NAMALWA (cell line): ENCODE measurements at places on chromosomes 6 and 20.

GRCh38 chr20:54435015-54435414 lies 40.4 kb upstream of the DOK5 start:
- no peak for DNase-seq

DNA sequence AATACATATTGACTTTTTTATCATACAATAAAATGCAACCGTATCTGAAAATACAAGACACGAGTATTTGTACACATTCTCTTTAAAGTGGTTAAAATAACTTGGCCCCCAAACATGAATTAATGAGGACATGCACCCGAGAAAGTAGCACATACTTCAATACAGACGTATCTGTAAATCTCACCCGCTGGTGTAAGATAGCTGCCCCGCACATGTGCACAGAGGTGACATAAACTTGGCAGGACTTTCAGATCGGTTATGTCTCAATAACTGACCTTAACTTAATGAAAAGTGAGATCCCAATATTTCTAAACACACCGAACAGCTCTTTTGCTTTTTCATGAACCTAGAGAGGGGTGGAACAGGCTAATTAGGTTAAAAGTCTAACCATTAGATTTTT lies 91.5 kb upstream of the RPS6KA2 start:
- DNase-seq = no peak

GRCh38 chr6:111767752-111768430 lies 105.4 kb downstream of the FYN start:
- no peak for DNase-seq

- DNase-seq = no peak
These were observed 55.7 kb upstream of the PRND start for GRCh38 chr20:4666001-4666479.

DNA sequence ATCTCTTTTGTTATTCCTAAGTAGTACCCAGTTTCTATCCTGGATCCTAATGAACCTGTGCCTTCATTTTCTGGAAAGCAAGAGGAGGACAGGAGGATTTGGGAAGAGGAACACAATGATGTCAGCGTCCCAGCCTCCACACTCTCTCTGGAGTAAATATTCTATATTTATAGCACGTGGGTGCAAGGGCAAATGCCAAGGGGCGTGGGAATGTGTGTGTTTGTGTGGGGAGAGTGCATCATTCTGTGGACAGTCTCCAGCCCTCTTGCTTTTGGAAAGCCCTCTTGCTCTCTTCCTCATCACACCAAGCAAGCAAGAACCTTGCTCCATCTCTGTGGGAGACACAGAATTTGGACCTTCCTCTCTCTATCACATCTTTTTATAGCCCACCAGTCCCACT lies 103.2 kb upstream of the EMILIN3 start:
- no peak for DNase-seq

DNA sequence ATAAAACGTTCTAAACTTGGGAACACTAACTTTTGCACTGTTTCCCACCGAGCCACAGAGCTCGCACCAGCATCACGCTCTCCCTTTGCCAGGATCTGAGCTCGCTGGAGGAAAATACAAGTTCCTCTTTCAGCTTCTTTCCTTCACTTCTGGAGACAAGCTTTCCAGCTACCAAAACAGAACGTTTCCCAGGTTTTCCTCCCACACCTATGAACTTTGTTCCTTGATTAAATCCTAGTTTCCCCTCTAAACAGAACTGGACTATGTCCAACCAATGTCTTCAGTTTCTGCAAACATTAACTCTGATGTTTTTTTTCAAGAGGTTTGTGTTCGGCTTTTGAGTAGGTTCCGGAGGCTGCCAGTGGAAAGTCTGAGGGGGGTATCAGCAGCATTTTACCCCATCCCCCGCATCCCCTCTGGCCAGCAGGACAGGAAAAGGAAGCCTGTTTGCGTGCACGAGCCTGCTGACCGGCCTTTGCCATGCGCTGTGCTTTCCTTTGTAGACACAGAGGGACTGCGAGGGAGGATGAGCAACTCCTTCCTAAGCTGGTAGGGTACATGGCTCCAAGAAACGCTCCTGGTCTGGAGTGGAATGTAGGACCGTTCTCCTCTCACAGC lies 135.5 kb downstream of the LY86 start:
- no peak for DNase-seq

DNA sequence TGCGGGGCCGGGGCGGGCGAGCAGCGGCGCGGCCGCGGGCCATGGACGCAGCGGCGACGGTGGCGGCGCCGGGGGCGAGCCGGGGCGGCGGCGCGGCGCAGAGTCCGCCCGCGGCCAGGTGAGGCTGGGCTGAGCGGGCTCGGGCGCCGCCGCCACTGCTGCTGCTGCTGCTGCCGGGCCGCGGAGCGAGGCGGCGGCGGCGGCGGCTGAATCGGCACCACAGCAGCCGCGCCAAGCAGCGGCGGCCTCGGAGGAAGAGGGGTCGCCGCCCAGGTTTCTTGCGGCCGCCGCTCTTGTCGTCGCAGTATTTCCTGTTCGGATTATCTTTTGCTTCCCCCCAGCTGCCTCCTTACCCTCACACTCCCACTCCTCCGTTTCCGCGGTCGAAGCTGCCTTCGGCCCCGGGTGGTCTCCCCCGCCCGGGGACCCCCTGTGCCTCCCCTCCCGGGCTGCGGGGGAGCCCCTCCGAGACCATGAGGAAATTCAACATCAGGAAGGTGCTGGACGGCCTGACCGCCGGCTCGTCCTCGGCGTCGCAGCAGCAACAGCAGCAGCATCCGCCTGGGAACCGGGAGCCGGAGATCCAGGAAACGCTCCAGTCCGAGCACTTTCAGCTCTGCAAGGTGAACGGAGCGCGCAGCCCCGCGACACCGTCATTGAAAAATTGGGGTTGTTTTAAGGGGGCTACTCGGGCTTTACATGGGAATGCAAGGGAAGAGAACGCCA lies at the start of gene STXBP5:
TSS of gene STXBP5 (plus strand) at position 358 of the 726 bp plus-strand sequence. CDS start at position 474, 116 bp downstream.
- peak; percentile 62 for DNase-seq

DNA sequence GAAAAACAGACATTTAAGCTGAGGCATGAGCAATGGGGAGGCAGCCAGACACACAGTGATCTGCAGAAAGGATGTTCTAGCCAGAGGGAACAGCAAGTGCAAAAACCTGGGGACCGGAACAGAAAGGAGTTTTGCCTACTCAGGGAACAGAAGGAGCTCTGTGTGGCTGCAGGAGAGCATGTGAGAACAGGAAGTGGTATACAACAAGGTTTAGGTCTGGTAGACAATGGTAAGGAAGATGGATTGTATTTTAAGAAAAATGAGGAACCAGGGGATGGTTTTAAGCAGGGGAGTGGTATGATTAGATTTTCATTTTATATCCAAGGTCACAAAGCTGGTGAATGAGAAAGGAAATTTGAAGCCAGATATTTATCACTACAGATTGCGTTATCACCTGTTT lies 157.5 kb downstream of the UNC5CL start:
- no peak for DNase-seq

DNA sequence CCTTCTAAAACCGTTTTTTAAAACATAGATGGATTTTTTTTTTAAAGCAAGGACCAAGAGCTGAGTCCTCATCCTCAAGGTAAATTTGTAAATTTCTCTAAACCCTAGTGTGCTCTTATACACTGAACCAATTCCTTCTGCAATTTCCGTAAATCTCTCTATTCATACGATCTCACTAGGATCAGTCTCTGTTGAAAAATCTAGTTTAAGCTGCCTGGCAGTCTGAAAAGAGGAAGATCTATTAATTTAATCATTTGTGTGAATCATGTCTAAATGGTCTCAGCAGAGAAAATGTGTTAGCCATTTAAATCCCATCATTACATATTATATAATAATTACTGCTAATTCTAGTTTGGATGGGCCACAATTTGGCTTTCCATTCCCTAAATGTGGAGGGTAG lies 184.2 kb upstream of the TSHZ2 start:
- no peak for DNase-seq

GRCh38 chr6:100818066-100818465 lies 63.1 kb downstream of the ASCC3 start:
- DNase-seq = no peak

- no peak for DNase-seq
These were observed 175.7 kb downstream of the ALDH8A1 start for GRCh38 chr6:134774201-134774638.

DNA sequence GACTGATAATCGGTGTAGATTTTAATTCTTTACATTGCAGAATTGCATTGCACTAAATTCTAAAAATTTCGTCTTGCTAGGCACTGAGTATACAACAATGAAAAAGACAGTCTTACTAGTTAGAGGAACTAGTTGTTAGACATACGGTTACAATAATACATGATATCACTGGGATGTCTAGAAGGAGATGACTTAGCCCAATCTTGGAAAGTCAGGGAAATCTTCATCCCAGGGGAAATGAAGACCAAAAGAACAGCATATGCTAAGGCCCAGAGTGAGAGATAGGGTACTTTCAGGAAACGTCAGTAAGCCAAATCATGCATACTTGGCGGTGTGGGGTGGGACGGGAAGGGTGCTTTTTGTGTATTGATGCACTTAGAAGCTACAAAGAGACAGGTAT lies 901 bp downstream of the CEP57L1 start:
- DNase-seq = no peak

- no peak for DNase-seq
These were observed 33.9 kb downstream of the CHRNA4 start for GRCh38 chr20:63327231-63327745.

DNA sequence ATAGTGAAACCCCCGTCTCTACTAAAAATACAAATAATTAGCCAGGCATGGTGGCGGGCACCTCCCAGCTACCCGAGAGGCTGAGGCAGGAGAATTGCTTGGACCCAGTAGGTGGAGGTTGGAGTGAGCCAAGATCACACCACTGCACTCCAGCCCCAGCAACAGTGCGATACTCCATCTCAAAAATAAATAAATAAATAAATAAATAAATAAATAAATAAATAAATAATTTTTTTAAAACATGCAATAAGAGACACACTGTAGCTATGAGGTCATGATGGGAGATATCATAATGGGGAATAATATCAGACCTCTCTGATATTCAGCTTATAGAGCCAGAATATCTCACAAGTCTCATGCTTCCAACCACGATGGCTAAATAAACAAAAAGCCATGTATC lies 82.3 kb downstream of the CD24 start:
- DNase-seq = no peak

DNA sequence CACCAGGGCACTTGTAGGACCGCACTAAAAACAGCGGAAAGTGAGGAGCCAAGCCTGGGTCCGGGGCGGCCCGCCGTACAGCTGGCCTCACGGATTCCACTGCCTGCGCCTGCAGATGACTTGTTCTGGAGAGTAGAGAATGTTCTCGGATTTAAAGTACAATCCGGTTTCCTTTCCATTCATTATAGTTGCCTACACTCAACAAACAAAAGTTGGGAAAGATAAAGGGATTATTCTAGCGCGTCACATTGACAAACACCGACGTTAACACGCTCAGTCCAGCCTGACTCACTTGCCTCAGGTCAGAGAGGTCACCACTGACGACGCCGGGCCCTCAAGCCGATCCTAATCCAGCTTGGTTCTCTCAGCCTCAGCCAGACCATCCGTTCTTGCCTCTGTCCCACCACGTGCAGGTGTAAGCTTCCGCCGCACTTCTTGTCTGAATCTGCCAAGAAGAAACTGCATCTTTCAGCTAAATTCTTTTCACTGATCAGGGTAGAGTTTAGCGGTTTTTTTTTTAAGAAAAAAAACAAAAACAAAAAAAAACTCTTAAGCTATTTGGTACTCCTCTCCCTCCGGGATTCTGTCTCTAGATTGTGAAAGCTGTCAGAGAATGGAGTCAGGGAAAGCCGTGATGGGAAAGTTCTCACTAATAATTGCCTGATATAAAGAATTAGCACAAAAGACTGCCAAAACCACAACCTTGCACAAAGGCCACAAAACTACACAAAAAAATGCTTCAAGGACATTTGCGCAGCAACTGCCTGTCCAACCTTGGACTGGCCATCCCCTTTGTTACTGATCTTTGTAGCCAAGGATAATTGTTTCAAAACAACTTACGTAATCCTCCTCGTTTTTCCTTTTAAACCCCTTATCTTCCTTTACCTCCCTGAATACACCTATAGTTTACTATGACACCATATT lies 1.1 kb upstream of the PHF10 start:
- no peak for DNase-seq

DNA sequence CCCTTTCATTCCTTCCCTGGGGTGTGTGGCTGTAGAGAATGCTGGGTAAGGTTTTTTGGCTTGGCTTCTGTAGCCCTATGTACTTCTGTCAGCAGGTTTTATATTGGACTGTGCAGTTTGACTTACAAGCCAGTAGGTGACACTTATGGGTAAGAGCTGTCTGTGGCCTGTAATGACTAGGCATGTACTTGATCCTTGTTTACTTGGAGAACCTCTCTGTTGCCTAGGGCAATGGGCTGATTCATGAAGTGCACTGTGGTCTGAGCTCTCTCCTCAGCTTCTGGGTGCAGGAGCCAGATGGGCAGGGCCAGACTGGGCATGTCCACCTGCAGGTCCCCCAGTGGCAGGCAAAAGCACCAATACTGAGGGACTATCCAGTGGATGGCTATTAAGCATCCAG lies 544.6 kb downstream of the ADGRB3 start:
- DNase-seq = no peak

GRCh38 chr6:30238178-30238795 lies 25.1 kb upstream of the TRIM26 start:
- DNase-seq = peak; percentile 50

DNA sequence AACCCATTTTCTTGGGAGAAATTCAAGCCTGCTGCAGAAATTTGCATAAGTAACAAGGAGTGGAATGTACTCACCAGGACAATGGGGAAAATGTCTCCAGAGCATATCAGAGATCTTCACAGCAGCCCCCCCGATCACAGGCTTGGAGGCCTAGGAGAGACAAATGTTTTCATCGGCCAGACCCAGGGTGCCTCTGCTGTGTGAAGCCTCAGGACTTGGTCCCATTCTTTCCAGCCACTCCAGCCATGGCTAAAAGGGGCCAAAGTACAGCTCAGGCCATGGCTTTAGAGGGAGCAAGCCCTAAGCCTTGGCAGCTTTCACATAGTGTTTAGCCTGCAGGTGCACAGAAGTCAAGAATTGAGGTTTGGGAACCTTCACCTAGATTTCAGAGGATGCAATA lies 1463.0 kb downstream of the HACE1 start:
- no peak for DNase-seq

GRCh38 chr6:130229645-130230044 lies 6.9 kb upstream of the SAMD3 start:
- no peak for DNase-seq

GRCh38 chr6:144365271-144365670 lies 80.1 kb downstream of the UTRN start:
- DNase-seq = no peak

GRCh38 chr6:38483526-38483925 lies 156.2 kb downstream of the BTBD9 start:
- no peak for DNase-seq

DNA sequence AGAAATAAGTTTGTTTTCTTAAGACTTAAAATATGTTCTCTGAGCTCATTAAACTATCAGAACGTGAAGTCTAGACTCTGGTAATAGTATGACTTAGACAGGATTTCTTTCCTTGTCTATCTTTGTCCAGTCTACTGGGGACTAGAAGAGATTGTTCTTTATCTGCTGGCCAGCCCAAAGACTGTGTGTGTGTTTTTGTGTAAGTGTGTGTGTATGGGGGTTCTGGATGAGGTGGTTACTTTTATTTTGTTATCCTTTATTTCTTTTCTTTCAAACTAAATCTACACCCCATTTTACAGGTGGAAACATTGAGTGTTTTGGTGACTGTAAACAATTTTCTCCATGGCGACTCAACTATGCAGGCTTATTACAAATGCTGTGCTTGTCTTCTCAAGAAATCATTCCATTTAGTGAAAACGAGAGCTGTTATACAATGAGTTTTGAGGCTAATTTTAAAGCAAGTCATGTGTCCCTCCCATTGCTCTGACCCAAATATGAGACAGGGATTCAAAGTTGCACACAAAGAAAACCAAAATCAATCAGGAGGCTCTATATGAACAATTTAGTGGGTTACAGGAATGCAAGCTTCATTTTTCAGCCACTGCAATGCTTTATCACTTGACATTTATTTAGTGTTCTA lies 97.6 kb downstream of the ELOVL5 start:
- DNase-seq = no peak

GRCh38 chr6:10583509-10583901 lies 62.4 kb downstream of the GCNT2 start:
- DNase-seq = no peak
